Activated naive CD4-positive, alpha-beta T cell (primary cell): ENCODE measurements at places on chromosomes 7 and 10.

DNA sequence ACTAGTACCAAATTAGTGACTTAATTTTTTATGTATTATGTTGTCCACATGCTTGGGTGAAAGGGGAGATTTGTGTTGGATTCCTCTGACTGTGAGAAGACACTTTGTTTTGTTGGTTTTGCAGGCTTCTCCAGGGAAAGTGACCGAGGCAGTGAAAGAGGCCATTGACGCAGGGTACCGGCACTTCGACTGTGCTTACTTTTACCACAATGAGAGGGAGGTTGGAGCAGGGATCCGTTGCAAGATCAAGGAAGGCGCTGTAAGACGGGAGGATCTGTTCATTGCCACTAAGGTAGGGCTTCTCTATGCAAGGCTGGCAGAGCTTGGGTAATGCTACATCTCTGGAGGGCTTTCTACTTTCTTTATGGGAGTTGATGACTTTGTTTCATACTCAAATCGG, 4.5 kb downstream of the AKR1E2 start:
- DNase-seq: no peak

- DNase-seq: no peak
Measured at GRCh38 chr7:35828817-35829216, 28.0 kb downstream of the SEPTIN7 start.

DNA sequence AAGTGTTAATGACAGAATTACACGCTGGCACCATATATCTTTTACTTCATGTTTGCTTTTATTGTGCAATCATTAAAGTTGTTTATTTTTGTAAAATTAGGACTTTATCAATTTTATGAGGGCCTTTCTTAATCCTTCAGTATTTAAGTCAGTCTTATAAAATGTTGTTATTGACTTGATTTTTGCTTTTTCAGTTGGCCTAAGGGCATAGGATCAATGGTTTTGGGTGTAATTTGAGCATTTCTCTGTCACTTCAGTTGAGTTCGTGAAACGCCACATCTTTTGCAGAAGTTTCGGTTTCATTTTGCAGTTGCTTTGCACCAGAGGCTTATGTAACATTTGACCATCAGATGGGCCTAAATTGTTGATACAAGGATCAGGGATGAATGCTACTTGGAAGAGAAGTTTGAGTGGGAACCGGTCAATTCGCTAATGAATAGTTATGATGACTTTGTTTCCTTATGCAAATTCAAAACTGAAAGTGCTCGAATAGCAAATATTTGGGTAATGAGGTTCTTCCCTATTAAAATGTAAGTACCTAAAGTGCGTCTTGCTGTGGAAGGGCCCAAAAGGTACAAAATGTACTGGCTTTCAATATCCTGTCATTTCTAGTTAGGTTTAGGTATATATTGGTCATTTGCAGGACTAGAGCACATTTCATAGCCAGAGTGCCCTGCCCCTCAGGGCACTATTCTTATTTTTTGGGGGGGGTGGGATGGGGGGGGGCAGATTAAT, 340.9 kb downstream of the LRMDA start:
- no peak for DNase-seq

DNA sequence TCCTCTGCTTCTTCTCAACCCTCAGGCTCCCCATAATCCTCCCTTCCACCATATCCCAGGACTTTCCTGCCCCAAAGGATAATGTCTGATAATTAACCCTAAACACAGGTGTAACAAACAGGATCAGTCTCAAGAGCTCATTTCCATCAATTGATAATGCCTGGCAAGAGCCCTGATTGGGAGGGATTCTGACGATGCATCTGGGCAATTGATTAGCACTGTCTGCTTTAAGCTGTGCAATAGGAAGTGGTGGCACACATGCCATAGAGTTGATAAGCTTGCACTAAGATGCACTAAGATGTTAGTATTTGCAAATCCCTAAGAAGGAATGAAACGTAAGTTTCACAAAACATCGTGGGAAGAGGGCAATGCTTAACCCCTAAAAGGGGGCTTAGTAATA, 27.4 kb upstream of the EGR2 start:
- no peak for DNase-seq

GRCh38 chr7:75055830-75056772, 17.5 kb downstream of the RCC1L start:
- no peak for DNase-seq

GRCh38 chr7:92705831-92706230, 115.6 kb upstream of the FAM133B start:
- DNase-seq: no peak
